Activated CD4-positive, alpha-beta T cell treated with anti-CD3 and anti-CD28 coated beads, Interleukin-2, amount 50 U/mL, for 4 hours (primary cell): ENCODE measurements at places on chromosomes 16 and 17.

DNA sequence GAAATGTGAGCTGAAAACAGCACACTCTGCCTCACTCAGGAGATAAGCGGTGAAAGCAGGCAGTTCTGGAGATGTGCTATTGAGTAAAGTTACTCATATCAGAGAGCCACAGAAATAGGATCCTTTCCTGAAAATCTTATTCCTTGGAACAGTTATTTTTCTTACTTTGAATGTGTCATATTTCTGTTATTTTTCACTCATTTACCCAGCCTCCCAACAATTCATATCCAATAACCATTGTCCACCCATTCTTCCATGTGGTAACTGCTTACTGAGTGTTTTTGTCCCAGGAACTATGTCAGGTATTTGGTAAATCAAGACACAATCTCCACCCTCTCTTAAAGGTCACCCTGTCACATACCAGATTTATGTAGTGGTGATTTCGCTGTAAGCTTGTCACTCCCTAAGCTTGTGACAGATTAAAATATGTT lies 144.9 kb downstream of the PARN start:
- no peak for DNase-seq

GRCh38 chr17:70181866-70182265 lies 12.5 kb downstream of the KCNJ2 start:
- DNase-seq: no peak

DNA sequence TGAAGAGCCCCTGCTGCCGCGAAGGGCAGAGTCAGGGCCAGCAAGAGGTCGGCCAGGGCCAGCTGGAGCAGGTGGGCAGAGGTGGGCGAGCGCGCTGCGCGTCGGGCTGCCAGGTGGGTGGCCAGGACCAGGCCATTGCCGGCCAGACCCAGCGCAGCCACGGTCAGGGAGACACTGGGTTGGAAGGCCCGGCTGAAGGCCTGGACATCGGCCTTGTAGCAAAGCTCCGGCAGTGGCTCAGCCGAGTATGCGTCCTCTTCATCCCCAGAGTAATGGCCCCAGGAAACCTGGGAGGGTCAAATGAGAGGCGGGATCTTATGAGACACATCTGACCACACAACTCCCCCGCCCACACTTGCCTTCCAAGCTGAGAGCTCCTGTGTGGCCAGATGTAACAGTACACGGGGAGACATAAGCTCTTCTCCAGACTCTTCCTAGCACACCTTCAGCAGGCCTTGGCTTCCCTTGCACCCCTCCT lies 1.3 kb downstream of the CCR10 start:
- DNase-seq: no peak

DNA sequence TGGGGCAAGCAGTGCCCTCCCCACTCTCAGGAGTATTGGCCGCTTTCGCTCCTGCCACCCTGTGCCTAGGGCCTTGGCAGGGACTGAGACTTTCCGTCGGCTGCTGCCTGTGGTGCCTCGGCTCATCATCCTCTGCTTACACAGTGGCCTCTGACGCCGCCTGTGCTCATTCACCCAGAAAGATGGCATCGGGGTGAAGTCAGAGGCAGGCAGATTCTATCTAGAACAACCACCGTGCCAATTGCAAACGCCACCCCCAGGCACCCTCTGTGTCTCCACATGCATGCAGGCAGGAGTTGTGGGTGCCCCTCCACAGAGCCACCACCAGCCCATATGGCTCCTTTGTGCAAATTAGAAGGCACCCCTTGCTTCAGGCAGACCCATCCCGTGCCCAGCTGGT lies 154.2 kb upstream of the GSE1 start:
- no peak for DNase-seq

- DNase-seq: no peak
Measured at GRCh38 chr16:87552772-87553573, 49.3 kb upstream of the JPH3 start.

GRCh38 chr16:75252946-75253911 lies 1.8 kb upstream of the BCAR1 start:
- no peak for DNase-seq

DNA sequence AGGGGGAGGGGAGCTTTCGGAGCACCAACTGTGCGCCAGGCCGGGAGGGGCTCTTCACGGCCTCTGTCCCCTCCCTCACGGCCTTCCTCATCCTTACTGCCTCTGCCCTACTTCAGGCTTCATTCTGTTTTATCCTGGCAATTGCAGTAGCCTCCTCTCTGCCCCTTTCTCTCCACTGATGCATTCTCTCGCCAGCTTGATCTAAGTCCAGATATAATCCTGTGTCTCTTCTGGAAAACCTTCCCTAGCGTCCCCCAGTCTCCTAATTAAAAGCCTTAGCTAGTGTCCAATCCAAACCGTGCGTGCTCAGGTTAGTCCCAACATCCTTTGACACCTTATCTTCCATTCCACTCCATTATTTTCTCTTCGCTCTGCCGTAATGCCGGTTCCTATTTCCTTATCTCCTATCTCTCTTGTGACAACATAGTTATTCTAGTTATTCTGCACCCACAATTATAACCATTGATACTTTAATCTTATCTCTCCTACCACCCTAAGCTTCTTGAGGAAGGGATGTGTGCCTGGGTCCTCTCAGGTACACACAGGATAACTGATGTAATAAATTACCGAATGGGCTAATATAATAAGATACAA lies 869 bp downstream of the ZNF48 start:
- DNase-seq: no peak

DNA sequence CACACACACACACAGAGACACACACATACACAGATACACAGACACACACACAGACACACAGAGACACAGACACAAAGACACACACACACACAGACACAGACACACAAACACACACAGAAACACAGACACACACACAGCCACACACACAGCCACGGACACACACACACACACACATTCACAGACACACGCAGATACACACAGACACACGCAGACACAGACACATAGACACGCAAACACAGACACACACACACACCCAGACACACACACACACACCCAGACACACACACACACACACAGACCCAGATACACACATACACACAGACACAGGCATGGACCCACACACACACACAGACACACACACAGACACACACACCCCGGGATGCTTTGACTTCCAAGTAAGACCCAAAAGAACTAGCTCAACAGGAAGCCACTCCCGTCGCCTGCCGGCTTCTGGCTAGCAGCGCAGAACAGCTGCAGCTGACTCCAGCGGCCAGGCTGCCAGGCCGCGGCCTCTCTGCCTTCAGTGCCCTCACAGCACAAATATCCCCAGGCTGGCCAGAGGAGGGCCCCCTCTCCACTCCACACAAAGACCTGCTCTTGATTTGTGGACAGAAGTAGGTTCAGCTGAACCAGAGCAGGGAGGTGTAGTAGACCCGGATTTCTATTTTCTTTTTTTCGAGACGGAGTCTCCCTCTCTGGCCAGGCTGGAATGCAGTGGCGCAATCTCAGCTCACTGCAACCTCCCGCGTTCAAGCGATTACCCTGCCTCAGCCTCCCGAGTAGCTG lies 6.0 kb upstream of the CHRNE start:
- DNase-seq: peak; percentile 69

DNA sequence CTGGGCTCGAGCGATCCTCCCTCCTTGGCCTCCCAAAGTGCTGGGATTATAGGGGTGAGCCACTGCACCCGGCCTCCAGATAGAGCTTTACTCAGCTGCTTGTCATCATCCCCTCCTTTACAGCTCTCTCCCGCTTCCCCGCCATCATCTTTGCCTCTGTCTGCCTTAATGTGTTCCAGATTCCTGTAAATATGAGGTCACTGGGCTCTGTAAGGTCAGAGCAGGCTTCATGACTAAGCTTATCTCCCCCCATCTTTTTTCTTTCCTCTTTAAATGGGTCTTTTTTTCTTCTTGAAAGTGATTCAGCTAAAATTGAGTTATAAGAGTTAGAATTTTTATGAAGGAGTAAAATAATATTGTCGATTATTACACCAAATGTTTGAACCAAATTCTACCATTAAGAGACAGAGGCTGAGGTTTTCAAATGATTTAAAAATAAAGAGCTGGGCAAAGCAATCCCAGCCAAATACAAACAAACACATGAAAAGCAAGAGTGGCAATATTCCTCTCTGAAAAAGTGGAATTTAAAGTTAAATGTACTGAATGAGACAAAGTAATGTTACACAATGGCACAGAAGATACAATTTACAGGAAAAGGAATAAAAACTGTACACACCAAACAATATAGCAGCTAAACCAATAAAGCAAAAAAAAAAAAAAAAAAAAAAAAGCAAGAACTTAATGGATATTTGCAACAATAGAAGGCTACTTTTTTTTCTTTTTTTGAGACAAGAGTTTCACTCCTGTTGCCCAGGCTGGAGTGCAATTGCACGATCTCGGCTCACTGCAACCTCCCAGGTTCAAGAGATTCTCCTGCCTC lies 62.1 kb downstream of the CRISPLD2 start:
- DNase-seq: no peak

DNA sequence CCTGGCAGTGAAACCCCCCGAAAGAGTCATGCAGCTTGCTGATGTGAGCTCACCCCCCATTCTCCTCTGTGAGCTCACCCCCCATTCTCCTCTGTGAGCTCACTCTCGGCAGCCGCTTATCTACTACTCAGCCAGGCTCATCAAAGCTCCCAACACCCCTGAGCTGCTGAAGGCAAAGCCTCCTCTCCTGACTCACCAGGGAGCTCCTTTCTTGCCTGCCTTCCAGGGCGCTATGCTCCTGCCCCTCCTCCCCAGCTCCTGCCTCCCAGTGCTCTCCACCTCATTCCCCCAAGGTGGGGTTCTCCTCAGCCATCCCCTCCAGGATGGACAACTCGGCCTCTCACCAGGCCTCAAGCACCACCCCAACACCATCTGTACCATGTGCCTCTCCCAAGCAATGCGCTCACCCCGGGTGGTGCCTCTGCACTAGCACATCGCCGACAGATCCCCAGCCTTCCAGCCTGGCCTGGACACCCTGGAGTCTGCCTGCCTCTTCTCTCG lies 27.7 kb upstream of the FAAP100 start:
- DNase-seq: no peak

- DNase-seq: no peak
Measured at GRCh38 chr16:4386451-4386805, 14.8 kb downstream of the VASN start.

- DNase-seq: no peak
Measured at GRCh38 chr17:79702034-79702433, 28.7 kb upstream of the ENPP7 start.

GRCh38 chr17:42183741-42184711 lies 1.2 kb downstream of the HCRT start:
- DNase-seq: peak; percentile 53

GRCh38 chr16:56389554-56389953 lies 35.8 kb downstream of the AMFR start:
- no peak for DNase-seq

DNA sequence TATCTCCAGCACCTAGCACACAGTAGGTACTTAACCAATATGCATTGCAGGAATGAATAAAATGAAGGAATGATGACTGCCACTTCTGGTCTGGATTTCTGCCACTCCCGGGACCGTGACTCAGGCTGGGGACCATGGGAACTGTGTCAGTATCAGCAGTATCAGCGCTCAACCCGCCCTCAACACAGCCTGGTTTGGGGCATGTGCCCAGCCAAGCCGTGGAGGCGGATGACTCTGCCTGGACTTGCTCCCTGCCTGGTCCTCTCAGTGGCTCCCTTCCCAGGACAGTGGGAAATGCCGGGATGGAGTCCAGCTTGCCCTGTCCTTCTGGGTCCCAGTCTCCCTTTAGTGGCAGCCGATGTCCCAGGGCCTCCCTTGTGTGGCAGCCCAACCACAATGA lies 55.1 kb downstream of the SRCIN1 start:
- DNase-seq: no peak

- DNase-seq: no peak
Measured at GRCh38 chr16:80993834-80994233, 12.9 kb downstream of the CMC2 start.

GRCh38 chr17:11840831-11841230 lies 156.4 kb downstream of the ZNF18 start:
- DNase-seq: no peak

- DNase-seq: no peak
Measured at GRCh38 chr17:30229012-30229411, 6.5 kb downstream of the SLC6A4 start.

DNA sequence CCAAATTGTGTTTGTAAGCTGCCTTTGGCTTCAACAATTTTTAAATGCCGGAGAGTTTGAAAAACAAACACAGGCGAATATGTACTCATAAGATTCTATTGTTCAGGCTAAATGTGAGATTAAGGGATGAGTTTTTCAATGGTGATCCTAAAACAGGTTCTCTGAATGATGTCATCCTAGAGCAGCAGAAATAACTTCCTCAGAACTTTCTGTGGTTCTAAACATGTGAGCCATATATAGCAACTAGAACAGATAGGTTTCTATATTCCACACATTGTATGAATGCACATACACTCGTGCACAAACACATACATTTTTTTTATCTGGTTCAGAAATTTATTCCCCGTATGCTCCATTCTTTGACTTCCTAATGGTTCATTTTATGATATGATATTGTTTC lies 1352.2 kb downstream of the CDH8 start:
- no peak for DNase-seq

DNA sequence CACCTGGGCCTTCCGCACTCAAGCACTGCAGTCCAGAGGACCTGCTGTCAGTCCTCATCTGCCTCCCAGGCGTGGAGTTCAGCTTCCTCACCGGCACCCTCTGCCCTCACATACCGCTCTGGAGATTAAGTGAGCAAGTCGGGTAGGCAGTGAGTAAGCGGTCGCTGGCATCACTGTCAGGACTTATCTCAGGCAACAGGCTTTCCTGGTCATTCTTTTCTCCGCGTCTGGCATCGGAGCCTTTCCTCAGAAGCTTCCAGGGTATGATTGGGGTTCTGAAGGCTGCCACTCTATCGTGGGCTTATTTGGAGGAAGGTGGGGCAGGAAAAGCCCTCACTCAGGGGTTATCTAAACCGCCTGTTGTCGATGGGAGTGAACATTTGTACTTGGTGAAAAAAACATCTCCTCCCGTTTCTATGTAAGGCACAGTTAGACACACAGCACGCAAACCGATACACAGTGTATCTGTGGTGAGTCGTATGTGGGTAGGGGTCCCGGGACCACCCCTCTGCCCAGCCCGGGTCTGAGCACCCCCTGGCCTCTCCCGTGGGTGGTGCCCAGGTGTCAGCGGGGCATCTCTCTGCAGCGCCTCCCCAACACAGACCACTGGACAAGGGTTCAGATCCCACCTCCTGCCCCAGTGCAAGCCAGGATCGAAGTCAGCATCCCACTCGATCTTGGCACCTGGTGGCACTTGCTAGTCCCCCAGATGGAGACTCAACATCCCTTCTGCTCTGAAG lies 92.5 kb upstream of the PLCG2 start:
- DNase-seq: no peak

GRCh38 chr17:8954339-8954738 lies 11.2 kb downstream of the PIK3R5 start:
- DNase-seq: peak; percentile 61
